ENCODE measurements at places on chromosomes 6 and 20. TPM values are rescaled to one million over a fixed set of nuclear protein-coding genes. Genes with fewer than 3 reads are reported as not detected.

DNA sequence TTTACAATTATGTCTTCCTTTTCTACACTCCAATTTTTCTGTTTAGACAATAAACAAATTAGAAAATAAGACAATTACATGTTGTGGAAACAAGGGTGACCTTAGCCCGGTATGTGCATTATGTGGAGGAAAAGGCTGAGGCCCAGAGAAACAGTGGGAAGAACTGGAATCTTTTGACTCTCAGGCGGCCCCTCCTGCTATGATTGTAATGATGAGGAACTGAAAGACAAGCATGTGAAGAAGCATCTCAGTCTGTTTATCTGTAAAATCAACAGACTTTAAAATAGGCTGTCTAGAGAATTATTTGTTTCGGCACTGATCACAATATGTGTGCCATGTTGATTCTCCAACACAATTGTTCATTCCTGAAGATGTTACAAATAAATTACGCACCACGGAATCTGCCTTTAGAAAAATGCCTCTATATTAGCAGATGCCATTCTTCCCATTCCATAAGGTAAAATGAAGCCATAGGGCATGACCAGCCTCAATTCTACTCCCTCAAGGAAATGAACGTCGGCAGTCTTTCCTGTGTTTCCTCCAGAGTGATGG lies 1201.6 kb upstream of the CITED2 start:
- no peak for DNase-seq
- H3K27ac ChIP-seq = no peak overlapping the region
- no peak overlapping the region for H3K4me3 ChIP-seq

GRCh38 chr6:24154121-24154520 lies 28.1 kb downstream of the NRSN1 start:
- no peak for DNase-seq
- H3K27ac ChIP-seq = no peak overlapping the region
- no peaks in the 10 kb centered on the region for H3K36me3 ChIP-seq
- no peaks in the 10 kb centered on the region for H3K27me3 ChIP-seq
- no peak overlapping the region for H3K4me3 ChIP-seq

DNA sequence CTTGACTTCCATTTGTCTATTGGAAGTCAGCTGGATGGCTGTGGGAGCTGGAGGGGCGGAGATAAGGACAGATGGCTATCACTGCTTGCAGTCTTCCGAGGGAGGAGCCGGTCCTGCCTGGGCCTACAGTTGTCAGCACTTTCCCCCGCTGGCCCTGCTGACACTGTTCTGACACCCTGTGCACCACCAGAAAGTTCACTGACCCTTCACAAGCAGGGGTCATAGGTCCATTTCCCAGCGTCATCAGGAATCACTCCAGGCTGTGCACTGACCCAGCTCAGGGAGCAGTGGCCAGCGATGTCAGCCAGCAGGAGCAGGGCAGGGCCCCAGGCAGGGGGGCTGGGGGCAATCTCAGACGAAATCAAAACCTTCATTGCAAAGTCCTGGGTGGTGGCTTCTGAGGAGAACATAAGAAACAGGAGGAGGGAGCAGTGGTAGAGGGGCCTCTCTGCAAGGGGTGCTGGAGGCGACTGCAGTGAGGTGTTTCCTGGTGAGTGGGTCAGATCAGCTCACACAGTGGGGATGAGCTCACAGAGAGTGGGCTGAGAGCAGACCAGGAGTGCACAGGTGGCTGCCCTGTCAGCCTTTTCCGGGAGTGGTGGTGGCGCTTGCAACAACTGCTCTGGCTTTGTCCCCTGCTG lies 26.5 kb upstream of the PLEKHG1 start:
- no peaks in the 10 kb centered on the region for H3K36me3 ChIP-seq
- no peak for DNase-seq
- no peak overlapping the region for H3K4me3 ChIP-seq
- no peaks in the 10 kb centered on the region for H3K4me1 ChIP-seq
- H3K27ac ChIP-seq = no peak overlapping the region
- no peaks in the 10 kb centered on the region for H3K27me3 ChIP-seq

DNA sequence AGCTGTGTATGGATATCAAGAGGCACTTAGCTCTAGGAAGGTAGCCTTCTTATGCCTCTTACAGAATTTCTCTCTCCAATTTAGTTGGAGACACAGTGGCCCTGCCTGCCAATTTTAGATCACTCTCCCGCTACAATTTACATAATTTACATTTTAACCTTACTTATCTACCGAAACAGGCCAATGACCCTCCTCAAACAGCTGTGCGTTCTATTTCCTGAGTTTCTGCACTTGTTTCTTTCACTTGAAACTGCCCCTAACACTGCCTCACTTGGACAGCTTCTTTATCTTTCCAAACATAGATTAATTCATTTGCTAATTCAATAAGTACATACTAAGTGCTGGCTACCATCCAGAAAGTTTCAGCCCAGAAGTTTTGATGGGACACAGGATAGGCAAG lies 52.9 kb upstream of the HDDC2 start:
- H3K4me3 ChIP-seq = no peak overlapping the region
- no peaks in the 10 kb centered on the region for H3K27me3 ChIP-seq
- peaks cover 22% of the 10 kb centered on the region for H3K4me1 ChIP-seq
- H3K36me3 ChIP-seq = no peaks in the 10 kb centered on the region

GRCh38 chr6:92822222-92822621 lies 597.1 kb downstream of the EPHA7 start:
- DNase-seq = no peak
- no peaks in the 10 kb centered on the region for H3K36me3 ChIP-seq

- no peaks in the 10 kb centered on the region for H3K27me3 ChIP-seq
- H3K4me3 ChIP-seq = no peak overlapping the region
- DNase-seq = no peak
- H3K36me3 ChIP-seq = no peaks in the 10 kb centered on the region
Measured at GRCh38 chr6:149332602-149333265, 15.2 kb downstream of the TAB2 start.

GRCh38 chr20:63006540-63007359 lies at the start of gene BHLHE23:
Gene BHLHE23 (minus strand): TSS chr20:63006964. CDS start chr20:63006774, 190 bp downstream.
- no peaks in the 10 kb centered on the region for H3K36me3 ChIP-seq
- DNase-seq = no peak
- H3K27me3 ChIP-seq = peaks cover 100% of the 10 kb centered on the region
- H3K4me3 ChIP-seq = peak within 1 kb of the TSS; percentile 12
- H3K27ac ChIP-seq = no peak within 1 kb of the TSS

DNA sequence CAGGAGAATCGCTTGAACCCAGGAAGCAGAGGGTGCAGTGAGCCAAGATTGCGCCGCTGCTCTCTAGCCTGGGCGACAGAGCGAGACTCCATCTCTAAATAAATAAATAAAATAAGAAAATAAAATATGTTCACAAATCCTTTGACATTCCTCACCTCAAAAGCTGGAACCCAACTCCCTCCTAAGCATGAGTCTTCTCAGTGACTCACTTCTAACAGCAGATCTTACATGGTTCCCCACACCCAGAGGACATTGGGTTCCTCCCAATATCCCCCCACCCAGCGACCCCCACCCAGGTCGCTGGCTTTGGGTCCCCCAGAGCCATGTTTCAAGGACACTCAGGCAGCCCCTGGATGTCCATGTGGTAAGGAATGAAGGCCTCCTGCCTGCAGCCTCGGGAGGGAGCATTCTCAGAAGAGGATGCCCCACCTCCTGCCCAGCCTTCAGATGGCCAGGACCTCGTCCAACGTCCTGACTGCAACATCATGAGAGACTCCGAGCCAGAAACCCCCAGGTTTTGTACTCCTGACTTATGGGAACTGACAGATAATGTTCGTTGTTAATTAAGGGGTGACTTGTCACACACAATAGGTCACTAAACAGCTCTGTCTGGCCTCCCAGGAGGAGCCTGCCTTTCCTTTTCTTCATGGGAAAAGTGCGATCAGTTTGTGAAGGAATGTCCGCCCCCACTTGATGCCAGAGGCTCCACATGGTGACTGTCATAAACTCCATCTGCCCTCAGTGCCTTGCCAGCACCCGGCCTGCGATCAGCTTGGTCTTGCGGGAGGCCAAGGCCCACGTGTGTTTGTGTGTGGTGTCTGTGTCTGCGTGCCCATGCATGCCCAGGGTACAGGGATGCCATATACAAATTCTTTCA lies 10.1 kb upstream of the GMEB2 start:
- H3K27ac ChIP-seq = peak overlapping the region; percentile 87
- no peak for DNase-seq

DNA sequence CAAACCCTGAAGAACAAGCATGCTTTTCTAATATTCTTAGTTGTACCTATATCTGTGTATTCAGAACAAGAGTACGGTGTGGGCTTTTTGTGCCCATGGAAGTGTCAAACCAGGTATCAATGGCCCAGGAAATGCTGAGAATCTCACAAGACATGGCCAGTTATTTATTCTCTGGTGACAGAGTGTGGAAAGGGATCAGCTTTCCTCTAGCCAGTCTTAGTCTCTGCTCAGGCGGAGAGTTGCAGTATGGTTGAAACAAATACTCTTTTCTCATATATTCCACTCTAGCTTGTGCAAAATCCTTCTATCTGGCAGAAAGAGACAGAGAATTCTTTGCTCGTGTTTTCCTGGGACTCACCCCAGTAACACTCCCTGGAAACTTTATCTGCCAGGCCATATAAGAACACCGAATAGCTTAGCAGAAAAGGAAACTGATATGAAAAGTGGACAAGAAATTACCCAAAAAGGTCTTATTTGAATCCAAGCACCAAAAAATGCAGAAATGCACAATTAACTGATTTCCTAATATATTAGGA lies 173.3 kb upstream of the RSPO3 start:
- no peaks in the 10 kb centered on the region for H3K4me1 ChIP-seq
- H3K27ac ChIP-seq = no peak overlapping the region
- no peaks in the 10 kb centered on the region for H3K36me3 ChIP-seq
- no peaks in the 10 kb centered on the region for H3K27me3 ChIP-seq

DNA sequence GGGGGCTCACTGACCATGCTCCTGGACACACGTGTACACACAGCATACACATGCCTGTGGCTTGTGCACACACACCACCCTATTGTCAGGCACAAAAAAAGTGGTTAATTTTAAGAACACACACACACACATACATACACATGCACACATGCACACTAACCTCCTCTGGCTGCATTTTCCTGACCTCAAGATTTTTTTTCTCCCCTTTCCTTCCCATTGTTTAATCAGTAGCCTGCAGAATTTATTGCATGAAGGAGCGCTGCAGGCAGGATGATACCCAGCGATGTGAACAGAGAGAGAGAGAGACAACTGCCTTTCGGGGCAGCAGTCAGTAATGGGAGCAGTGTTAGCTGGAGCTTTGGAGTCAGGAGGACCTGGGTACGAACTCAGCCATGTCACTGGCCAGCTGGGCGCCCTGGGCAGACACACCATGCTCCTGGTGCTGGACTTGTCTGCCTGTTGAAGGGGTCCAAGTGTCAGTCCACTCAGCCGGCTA lies 990 bp upstream of the TRAF3IP2 start:
- H3K27me3 ChIP-seq = no peaks in the 10 kb centered on the region
- peaks cover 42% of the 10 kb centered on the region for H3K4me1 ChIP-seq
- DNase-seq = no peak
- no peak overlapping the region for H3K4me3 ChIP-seq
- H3K27ac ChIP-seq = peak overlapping the region; percentile 91

- H3K27me3 ChIP-seq = no peaks in the 10 kb centered on the region
- no peak overlapping the region for H3K27ac ChIP-seq
- H3K36me3 ChIP-seq = no peaks in the 10 kb centered on the region
- no peak for DNase-seq
- H3K4me3 ChIP-seq = no peak overlapping the region
Measured at GRCh38 chr6:146898069-146898887, 299.5 kb downstream of the ADGB start.

- H3K4me3 ChIP-seq = no peak overlapping the region
- no peaks in the 10 kb centered on the region for H3K36me3 ChIP-seq
- no peaks in the 10 kb centered on the region for H3K27me3 ChIP-seq
- no peak overlapping the region for H3K27ac ChIP-seq
Measured at GRCh38 chr6:66421570-66421969, 714.5 kb upstream of the EYS start.

DNA sequence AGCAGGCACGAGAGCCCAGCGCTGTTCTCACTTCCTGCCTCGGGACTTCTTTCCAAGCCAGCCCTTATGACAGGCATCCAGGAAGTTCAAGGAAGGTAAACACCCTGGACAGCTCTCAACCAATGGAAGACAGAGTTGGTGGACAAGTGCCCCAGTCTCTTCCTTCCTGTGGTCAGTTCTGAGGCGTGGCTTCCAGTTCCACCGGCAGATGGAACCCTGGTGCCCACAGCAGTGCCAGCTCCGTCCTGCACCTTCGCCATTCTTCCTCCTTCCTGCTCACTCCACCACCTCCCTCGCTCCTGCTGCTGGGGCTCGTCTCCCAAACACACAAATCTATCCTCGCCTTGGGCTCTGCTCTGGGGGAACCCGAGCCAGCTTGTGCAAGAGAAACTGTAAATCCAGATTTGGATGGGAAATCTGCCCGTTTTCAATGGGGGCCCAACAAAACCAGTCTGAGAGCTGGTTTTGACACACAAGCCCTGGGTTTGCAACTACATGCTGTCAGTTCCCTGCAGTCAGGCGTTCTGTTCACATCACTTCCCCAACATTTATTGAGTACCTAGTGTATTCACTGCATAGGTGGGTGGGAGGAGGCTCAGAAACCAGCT lies 162.7 kb downstream of the GRM4 start:
- H3K4me1 ChIP-seq = no peaks in the 10 kb centered on the region
- H3K4me3 ChIP-seq = no peak overlapping the region
- H3K27me3 ChIP-seq = peaks cover 39% of the 10 kb centered on the region
- no peaks in the 10 kb centered on the region for H3K36me3 ChIP-seq

- H3K4me1 ChIP-seq = peaks cover 10% of the 10 kb centered on the region
- no peak for DNase-seq
Measured at GRCh38 chr6:142303176-142303533, 1.3 kb downstream of the ADGRG6 start.

DNA sequence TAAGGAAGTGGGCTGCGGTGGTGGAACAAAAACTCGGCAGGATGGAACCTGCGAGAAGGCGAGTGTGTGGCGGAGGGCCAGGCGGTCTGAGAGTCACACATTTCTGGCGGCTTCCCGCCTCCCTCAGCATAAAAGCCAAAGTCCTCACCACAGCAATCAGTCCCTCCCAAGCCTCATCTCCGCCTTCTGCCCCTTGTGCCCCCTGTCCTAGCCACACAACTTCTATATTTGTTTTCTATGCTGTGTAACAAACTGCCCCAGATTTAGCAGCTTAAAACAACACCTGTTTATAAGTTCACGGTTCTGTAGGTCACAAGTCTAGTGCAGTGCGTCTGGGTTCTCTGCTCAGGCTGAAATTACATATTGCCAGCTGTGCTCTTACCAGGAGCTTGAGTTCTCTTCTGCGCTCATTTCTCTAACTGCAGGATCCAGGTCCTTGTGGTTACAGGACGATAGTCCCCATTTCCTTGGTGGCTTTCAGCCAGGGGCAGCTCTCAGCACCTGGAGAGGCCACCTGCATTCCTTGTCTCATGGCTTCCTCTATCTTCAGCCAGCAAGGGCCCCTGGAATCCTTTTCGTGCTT lies 11.7 kb upstream of the SPO11 start:
- no peak overlapping the region for H3K27ac ChIP-seq
- no peaks in the 10 kb centered on the region for H3K36me3 ChIP-seq
- H3K4me1 ChIP-seq = no peaks in the 10 kb centered on the region
- no peak overlapping the region for H3K4me3 ChIP-seq
- no peak for DNase-seq
- peaks cover 65% of the 10 kb centered on the region for H3K27me3 ChIP-seq

GRCh38 chr20:45176526-45177267 lies 2.0 kb downstream of the PI3 start:
- H3K4me1 ChIP-seq = no peaks in the 10 kb centered on the region
- peaks cover 7% of the 10 kb centered on the region for H3K27me3 ChIP-seq
- no peaks in the 10 kb centered on the region for H3K36me3 ChIP-seq
- no peak overlapping the region for H3K27ac ChIP-seq

Gene OR2B6
- not detected for total RNA-seq

Gene RAD21L1
- not detected for total RNA-seq

Gene MICB
- total RNA-seq = 1.8 TPM

Gene SLC35A1
- 7.0 TPM for total RNA-seq

Gene LY86
- total RNA-seq = 2.4 TPM

Gene TMEM170B
- total RNA-seq = 4.0 TPM

Gene MAN1A1
- 9.7 TPM for total RNA-seq
